Esophagus squamous epithelium (tissue), 5 donors: ENCODE measurements at places on chromosomes 12 and 14. TPM values are rescaled to one million over a fixed set of nuclear protein-coding genes. Genes with fewer than 3 reads are reported as not detected.
A peak's percentile ranks its signal among the peaks of the same experiment; 100 is the strongest.

DNA sequence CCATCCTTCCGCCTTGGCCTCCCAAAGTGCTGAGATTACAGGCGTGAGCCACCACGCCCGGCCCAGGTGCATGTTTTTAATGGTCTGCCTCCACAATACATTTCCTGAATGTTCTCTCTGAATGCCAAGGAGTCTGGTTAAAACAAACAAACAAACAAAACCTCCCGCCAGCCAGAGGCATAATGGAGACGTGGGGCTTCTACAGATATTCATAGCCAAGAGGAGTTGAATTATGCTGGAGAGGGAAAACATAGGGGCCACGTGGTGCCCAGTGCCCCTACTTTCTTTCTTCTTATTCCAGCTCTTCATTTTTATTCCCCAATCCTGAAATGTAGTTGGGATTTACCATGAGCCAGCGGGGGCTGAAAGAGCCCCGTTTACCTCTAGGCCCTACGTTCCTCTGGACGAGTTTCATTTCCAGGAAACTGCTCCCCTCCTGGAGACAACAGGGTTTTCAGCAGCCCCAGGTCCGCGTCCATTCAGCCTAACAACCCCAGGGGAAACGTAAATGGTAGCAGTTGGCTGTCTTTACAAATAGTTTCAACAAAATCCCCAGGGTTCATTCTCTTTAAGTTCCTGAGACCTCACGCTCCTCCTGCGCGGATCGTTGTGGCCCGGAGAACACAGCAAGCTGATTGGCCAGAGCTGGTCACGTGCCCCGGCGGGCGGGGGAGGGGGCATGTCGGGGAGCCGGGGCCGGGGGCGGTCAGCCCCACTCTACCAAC lies 108.5 kb upstream of the ESRRB start:
- DNase-seq: no peak
- H3K4me1 ChIP-seq: peaks cover 11% of the 10 kb centered on the region
- no peaks in the 10 kb centered on the region for H3K36me3 ChIP-seq
- H3K27me3 ChIP-seq: no peaks in the 10 kb centered on the region
- H3K27ac ChIP-seq: no peak overlapping the region

GRCh38 chr12:95326855-95327254 lies 109.2 kb downstream of the VEZT start:
- no peak for DNase-seq
- H3K4me1 ChIP-seq: peaks cover 13% of the 10 kb centered on the region
- no peaks in the 10 kb centered on the region for H3K36me3 ChIP-seq
- H3K27ac ChIP-seq: no peak overlapping the region
- H3K4me3 ChIP-seq: no peak overlapping the region
- no peaks in the 10 kb centered on the region for H3K27me3 ChIP-seq

DNA sequence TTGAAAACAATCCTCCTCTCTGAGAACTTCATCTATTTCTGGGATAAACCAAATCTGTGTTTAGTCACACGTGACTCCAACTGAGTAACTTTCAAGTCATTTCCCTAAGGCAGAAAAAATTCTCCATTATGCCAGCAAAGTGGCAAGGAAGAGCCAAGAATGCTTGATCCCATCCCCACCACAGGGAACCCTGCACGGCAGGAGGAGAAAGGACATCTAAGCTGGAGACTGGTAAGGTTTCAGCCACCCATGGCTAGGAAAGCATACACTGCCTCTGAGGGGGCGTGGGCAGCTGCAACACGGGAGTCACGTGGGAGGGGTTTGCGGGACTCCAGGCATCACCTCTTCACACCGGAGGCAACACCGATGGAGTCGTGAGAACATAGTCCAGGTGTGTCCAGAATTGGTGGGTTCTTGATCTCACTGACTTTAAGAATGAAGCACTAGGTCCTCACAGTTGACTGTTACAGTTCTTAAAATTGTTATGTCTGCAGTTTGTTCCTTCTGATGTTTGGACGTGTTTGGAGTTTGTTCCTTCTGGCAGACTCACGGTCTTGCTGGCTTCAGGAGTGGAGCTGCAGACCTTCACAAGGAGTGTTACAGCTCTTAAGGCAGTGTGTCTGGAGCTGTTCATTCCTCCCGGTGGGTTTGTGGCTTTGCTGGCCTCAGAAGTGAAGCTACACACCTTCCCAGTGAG lies 2.7 kb upstream of the SIVA1 start:
- no peak overlapping the region for H3K4me3 ChIP-seq
- no peak for DNase-seq
- H3K36me3 ChIP-seq: no peaks in the 10 kb centered on the region
- peak overlapping the region; percentile 12 for H3K27ac ChIP-seq
- H3K4me1 ChIP-seq: peaks cover 84% of the 10 kb centered on the region
- H3K27me3 ChIP-seq: no peaks in the 10 kb centered on the region

DNA sequence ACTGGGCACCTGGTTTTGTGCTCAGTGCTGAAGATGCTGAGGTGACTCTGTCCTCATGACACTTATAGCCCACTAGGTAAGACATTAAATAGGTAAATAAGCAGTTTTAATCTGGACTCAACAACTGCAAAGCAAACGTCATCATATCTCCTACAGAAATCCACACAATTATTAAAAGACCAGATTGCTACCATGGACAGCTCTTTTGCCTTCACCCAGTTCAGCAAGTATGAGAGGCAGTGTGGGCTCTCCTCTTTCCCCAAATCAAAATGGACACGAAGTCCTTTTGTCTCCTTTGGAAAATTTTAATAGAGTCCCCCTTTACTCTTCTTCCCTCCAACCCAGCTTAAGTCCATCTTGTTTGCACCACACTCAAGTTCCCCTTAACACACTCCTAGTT lies 171.1 kb downstream of the RPAP3 start:
- no peaks in the 10 kb centered on the region for H3K27me3 ChIP-seq
- H3K4me1 ChIP-seq: no peaks in the 10 kb centered on the region
- no peak overlapping the region for H3K27ac ChIP-seq
- no peak overlapping the region for H3K4me3 ChIP-seq
- no peaks in the 10 kb centered on the region for H3K36me3 ChIP-seq

- no peaks in the 10 kb centered on the region for H3K27me3 ChIP-seq
- H3K4me1 ChIP-seq: no peaks in the 10 kb centered on the region
- H3K27ac ChIP-seq: no peak overlapping the region
- H3K4me3 ChIP-seq: no peak overlapping the region
- DNase-seq: no peak
Measured at GRCh38 chr14:44820230-44820964, 141.3 kb downstream of the KLHL28 start.

DNA sequence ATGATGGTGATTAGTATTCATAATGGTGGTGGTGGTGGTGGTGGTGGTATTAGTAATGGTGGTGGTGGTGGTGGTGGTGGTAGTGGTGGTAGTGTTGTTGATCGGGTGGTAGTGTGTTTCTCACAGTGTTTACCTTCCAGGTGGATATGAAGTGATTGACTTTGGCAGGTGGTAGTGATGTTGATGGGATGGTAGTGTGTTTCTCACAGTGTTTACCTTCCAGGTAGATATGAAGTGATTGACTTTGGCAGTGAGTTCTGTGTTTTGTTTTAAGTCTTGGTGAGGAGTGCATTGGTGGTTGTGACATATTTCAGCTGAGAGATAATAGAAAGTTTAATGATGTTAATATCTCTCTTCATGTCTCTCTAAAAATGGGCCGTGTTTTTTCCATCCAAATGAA lies 189.4 kb downstream of the TMTC2 start:
- no peaks in the 10 kb centered on the region for H3K27me3 ChIP-seq
- peaks cover 10% of the 10 kb centered on the region for H3K4me1 ChIP-seq
- no peak overlapping the region for H3K4me3 ChIP-seq
- no peak overlapping the region for H3K27ac ChIP-seq
- H3K36me3 ChIP-seq: no peaks in the 10 kb centered on the region

DNA sequence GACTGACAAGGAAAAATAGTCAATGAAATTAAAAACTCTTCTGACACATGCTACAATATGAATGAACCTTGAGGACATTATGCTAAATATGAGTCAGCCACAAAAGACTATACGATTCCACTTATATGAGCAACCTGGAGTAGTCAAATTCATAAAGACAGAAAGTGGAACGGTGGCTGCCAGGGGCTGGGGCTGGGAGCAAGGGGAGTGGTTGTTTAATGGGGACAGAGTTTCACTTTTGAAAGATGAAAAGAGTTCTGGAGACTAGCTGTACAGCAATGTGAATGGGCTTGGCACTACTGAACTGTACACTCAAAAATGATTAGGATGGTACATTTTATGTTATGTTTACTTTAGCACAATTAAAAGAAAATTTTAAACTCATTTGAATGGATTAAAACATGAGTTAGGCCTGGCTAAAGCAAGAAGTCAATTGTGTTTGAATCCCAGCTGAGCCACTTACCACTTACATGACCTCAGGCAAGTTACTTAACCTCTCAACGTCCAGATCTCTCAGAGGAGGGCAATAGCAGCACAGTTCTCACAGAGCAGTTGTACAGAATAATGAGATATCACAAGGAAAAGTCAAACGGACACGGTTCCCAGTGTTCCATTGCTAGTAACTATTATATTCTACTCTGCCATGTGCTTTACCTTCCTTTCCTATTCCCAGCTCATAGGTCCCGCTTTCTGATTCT lies 102.5 kb downstream of the SPTSSA start:
- H3K4me1 ChIP-seq: peaks cover 16% of the 10 kb centered on the region
- no peak overlapping the region for H3K4me3 ChIP-seq
- no peaks in the 10 kb centered on the region for H3K36me3 ChIP-seq
- H3K27ac ChIP-seq: no peak overlapping the region
- no peaks in the 10 kb centered on the region for H3K27me3 ChIP-seq
- no peak for DNase-seq

Gene AICDA
- not detected for total RNA-seq

Gene HOXC10
- total RNA-seq: 1.3 TPM

Gene APOF
- total RNA-seq: not detected

Gene RASAL1
- total RNA-seq: 61.9 TPM
